Psoas muscle (tissue), 8 donors: ENCODE measurements at places on chromosomes 6 and 20. TPM values are rescaled to one million over a fixed set of nuclear protein-coding genes. Genes with fewer than 3 reads are reported as not detected.

DNA sequence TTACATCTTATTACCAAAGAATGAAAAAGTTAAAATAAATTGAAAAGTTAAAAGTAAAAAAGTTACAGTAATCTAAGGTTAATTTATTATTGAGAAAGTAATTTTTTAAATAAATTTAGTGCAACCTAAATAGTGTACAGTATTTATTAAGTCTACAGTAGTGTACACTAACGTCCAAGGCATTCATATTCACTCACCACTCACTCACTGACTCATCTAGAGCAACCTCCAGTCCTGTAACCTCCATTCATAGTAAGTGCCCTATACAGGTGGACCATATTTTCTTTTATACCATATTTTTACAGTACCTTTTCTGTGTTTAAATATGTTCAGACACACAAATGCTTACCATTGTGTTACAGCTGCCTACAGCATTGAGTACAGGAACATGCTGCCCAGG, 624.7 kb upstream of the NOX3 start:
- no peak for DNase-seq

ZFP57 gene
- not detected for polyA plus RNA-seq

GRCh38 chr6:142784344-142784743, 160.6 kb downstream of the HIVEP2 start:
- DNase-seq, result no peak

RAET1E gene
- 17.2 TPM for polyA plus RNA-seq

GRCh38 chr6:158416883-158417759, 104.9 kb downstream of the TULP4 start:
- no peak for DNase-seq

DNA sequence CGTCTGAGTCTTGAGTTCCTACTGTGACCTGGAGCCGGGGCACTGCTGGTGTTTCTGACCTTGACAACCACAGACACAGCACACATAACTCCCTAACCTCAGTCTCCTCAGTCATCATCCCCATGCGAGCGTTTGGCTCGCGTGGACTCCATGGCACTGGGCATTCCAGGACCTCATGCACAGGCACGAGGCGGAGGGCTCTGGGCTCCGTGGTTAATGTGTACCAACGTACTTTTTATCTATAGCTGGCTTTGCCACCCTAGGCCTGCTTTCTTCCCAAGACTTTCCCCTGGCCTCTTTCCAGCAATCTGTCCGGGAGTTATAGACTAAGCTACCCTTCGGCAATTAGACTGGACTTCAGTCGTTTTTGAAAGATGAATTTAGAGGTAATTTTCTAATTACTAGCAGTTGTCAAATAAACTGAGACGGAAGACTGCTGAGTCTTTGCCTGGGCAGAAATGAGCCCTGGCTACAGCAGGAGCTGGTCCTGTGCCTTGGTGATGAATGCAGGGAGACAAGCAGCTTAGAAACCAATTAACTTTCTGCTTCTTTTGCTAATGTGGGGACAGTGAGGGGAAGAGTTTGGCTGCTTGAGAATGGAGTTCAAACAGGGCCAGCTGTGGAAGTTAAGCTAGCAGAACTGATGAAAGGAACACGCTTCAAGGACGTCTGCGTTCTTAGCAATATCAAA, 16.1 kb upstream of the CTCFL start:
- DNase-seq, result no peak

VSX1 gene
- 0.07 TPM for polyA plus RNA-seq

- no peak for DNase-seq
These were observed 109.1 kb downstream of the TFAP2B start for GRCh38 chr6:50927800-50928199.

DNA sequence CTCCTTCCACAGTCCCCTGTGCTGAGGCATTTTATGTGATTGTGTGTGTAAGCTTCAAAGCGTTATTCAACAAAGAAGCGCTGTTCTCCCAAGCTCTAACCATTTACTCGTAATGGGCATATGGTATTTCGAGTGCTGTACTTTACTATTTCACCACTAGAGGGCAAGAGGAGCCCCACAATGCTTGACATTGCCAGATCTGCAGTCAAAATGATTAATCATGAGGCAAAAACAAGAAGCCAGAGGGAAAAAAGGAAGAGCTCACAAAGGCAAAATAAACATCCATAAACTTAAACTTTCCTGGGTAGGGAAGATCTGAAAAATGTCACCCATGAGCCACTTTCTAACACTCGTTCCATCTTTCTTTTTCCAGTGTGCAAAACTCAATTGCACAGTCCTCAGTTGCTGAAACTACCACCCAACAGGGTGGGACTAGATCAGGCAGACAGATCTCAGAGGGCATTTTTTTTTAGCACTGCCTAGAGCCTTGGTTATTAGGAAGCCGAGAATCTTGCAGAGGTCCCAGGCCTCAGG, 215.0 kb upstream of the PLCB4 start:
- DNase-seq, result no peak

DNA sequence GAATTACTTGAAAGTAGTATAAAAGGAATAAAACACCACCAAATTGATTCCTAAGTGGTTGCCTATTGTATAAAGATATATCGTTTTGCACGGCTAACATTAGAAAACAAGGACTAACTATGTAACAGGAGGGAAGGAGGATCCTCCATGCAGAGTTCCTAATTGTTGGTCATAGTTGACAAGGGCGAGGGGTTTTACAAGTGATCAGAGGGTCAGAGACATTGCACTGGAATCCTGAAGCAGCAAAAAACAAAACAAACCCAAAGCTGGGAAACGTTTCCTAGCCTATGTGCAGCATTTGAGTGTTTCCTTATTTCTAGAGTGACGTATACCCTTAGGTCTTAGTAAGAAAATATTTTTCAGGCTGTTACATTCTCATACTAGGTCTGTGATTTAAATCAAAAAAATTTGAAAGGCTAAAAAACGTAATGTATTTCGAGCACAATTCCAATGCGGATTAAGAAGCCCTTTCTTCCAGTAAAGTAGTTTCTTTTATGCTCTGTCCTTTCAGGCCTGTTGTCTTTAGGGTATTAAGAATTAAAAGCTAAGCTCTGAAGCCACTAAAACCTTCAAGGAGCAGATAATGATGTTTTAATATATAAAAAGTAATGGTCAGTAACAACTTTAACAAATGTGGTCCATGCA, 373.8 kb upstream of the MMS22L start:
- DNase-seq, result no peak

- no peak for DNase-seq
These were observed at the start of gene FAM217A for GRCh38 chr6:4078691-4079471. Gene FAM217A, minus strand, starts transcription at chr6:4079137. Its CDS starts 1,723 bp downstream, at chr6:4077414.

FAM184A gene
- polyA plus RNA-seq, result 0.14 TPM

FNDC11 gene
- polyA plus RNA-seq, result 0.07 TPM

MRAP2 gene
- 0.26 TPM for polyA plus RNA-seq

DNA sequence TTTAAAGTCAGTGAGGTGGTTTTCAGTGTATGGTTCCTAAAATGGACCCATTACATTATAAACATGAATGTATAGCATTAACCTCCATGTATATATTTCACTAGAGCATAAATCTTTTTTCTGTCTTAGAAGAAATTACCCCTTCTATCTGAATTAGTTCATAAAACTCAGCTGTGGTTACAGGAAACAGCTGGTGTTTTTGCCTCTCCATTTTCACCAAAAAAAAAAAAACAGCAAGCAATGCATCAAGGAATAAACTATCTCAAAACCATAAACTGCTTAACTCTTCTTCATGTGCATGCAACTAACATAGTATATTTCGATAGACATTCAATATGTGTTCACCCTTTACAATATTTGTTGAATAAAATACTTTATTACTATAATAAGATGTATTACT, 40.2 kb downstream of the MOXD1 start:
- no peak for DNase-seq

CALHM4 gene
- polyA plus RNA-seq, result 0.86 TPM

DNA sequence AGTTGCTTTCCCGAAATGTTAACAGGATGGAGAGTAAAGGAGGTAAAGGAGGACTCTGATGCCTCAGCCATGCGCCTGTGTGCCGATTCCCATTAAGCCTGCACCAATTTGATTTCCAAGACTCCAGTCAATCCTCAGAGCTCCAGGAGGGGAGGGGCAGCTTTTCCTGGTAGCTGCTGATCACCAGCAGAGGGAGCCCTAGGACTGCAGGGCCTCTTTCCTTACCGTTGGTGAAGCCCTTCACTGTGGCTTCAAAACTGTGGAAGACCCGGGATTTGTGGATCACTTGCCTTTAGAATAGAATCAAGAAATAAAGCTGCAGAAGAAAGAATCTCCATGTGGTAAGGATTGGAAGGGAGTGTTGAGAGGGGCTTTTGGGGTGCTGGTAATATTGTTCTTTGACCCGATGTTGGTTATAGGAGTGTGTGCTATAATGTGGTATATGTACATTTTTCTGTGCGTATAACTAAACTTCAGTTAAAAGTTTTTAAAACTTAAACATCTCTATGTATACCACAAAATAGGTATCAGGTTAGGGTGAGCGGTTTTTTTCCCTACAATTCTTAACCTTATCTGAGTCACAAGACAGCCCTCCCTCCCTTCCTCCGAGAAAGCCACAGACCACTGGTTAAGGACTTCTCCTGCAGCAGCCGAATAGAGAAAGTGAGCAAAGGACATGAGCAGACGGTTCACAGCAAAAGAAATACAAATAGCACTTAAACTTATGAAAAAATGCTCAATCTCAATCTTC, 6.9 kb upstream of the OSER1 start:
- DNase-seq, result peak; percentile 78

DNA sequence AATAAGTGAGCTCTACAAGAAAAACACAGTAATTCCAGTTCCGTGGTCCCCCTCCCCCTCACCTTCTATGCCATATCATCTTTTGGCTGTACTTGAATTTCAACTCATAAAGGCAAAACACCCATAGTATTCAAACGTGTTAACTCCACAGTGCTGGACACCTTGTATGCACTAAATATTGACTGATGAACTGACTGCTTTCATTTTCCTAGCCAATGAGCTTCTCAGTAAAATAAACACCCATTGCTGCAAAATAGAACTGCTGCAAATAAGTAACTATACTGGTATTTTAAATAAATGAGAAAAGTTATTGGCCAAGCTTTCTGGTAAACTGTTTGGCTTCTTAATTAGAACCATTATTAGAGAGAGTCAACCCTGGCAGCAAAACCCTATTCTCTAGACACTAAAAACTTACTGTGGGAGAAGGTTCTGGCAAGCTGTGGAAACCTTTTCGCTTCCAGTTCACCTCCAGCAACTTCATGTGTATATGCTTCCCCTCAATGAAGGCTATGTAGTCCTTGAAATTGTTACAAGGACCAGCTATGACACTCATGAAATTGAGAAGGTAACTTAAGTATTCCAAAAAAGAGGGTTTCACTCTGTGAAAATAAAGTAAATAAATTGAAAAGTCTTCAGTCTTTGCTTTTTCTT, 86.0 kb downstream of the MBOAT1 start:
- DNase-seq, result no peak

DNA sequence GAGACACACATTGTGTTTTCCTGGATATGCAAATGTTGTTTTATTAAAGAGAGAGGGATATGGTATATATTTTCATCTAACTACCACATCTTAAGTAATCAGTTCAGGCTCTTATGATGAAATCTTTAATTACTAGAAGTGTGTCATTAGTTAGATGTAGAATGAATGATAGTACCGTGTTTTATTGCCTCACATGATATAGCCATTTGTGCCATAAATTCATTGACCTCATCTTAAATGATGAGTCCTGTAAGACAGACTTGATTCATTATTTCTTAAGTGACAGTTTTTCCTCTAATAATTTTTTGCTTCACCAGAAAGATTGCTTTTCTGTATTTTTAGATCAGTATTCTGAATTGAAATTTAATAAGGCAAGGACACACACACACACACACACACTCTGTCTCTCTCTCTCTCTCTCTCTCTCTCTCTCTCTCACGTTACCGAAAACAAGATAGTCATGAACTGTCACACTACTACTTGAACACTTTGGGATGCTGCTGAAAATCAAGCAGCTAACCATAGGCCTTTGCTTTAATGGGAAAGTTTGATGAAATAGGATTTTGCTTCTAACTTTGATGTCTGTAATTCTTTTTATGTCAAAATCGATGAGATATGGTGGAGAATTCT, 140.5 kb downstream of the SOBP start:
- no peak for DNase-seq

TMEM217 gene
- 0.05 TPM for polyA plus RNA-seq

PNLDC1 gene
- 0.13 TPM for polyA plus RNA-seq

GRCh38 chr20:2851086-2851485, 10.5 kb downstream of the VPS16 start:
- no peak for DNase-seq

- no peak for DNase-seq
These were observed 12.2 kb upstream of the DSTN start for GRCh38 chr20:17557675-17558006.

- no peak for DNase-seq
These were observed 3.7 kb upstream of the MED23 start for GRCh38 chr6:131631625-131632289.

DNA sequence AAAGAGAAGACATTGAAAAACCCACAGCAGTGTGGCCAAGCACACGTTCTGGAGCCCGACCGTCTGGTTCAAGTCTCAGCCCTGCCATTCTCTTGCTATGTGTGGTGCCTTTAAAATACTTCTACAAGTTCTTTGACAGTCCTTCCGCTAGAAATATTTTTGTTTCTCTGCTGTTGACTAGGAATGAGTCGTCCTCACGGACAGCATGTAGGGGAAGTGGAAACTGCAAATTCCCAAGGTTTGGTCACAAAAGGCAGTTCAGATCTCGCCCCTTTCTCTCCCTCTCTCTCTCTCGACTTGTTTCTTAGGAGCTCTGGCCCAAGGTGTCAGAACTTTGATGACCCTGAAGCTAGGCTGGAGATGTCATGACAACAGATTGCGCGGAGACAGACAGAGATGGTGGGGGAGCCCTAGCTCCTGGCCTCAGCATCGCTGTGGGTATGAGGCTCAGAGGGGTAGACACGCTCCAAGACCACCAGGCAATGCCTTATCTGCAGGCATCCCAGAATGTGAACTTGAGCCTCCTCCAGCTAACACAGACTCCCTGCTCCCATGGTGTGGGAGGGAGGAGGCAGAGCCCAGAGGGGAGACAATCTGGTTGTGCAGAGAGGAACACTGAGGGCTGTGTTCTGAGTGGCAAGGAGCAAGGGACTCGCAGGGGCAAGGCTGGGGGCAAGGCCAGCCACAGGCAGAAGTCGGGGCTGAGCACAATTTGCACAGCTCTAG, 368.9 kb upstream of the SULF2 start:
- no peak for DNase-seq

GRCh38 chr6:162726947-162727321, 632 bp downstream of the PRKN start:
- no peak for DNase-seq
